Erythroblast (primary cell): ENCODE measurements at places on chromosomes 12 and 14.

DNA sequence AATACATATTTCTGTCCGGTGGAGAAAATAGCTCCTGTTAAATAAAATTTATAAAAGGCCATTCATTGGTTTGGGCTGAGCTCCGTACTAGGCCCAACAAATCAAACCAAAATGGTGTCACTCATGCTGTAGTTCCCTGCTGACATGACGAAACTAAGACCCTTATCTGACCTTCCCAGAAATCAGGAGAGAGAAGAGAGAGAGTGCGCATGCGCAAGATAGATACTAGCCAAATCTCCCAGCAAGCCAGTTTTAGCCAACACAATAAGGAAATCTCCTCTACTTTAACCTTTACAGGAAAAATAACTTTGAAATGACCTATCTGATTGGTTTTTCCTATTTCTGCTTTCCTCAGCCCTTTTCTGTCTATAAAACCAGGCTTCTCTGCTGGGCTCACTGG is 152.7 kb upstream of the RMST start:
- DNase-seq, result no peak

DNA sequence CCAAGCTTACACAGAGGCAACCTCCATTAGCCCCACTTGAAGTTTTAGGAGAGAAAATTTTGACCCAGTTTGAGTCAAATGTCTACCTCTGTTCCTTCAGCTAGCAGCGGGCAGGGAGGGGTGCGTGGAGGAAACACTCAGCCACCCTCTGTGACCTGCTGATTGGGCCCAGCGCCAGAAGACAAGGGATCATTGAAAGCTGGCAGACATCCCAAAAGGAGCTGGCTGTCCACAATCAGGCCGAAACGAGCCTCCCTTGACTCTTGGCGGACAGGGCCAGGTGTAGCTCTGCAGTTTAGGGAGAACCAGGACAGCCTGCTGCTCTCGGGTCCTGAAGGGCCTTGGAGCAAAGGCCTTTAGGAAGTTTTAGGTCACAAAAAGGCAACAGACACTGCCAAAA is 41.3 kb downstream of the CD9 start:
- DNase-seq, result no peak

- DNase-seq, result no peak
Observed at GRCh38 chr12:19014240-19014639, 115.3 kb upstream of the PLEKHA5 start.

DNA sequence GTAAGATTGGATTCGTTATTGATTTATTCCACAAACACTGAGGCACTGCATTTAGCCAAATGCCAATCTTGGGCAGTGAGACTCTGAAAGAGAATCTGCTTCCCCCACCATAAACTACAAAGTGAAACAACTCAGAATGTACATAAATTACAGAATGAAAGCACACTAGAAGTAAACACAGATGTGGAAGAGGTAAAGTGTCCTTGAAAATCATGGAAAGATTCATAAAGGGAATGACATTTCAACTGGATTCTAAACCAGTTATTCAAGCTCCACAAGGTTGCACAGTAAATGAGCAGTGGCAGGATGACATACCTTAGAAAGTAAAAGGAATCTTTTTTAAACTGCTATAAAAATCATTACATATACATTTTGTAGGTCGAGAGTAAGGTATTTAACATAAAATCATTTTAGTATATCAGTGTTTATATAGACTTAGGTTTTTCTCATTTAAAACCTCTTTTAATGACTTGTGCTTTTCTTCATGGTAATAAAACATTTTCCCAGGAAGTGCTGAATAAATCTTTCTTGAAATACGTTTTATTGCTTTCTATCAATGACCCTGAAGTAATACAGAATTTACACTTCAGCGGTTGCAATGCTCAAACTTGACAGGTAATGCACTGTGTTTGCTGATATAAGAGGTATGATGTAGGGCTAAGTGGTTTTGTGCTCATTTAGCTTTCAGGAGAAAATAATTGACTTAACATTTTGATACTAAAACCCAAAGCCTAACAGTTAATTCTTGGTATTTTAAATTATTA is 270.6 kb downstream of the NAV3 start:
- DNase-seq, result no peak

DNA sequence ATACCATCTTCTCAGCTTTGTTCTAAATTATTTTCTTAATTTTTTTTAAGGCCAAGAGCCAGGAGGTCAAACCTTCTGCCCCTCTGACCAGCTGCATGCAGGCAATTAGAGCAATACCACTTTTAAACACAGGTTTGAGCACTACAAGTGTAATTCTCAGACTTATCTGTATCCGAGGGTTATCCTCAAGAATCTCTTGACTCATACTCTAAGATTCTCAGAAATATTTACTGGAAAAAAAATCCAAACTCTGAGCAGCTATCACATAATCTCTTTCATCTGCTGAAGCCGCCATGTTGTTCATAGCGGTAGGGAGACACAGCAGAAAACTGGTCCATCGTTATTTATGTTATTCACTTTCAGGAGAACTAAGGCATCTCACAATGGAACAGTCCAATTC is 27.4 kb upstream of the PTHLH start:
- DNase-seq, result no peak

- peak; percentile 2 for DNase-seq
Observed at GRCh38 chr14:86462193-86462753, 932.3 kb downstream of the FLRT2 start.

GRCh38 chr14:59293935-59294661 is 105.6 kb downstream of the DAAM1 start:
- no peak for DNase-seq

DNA sequence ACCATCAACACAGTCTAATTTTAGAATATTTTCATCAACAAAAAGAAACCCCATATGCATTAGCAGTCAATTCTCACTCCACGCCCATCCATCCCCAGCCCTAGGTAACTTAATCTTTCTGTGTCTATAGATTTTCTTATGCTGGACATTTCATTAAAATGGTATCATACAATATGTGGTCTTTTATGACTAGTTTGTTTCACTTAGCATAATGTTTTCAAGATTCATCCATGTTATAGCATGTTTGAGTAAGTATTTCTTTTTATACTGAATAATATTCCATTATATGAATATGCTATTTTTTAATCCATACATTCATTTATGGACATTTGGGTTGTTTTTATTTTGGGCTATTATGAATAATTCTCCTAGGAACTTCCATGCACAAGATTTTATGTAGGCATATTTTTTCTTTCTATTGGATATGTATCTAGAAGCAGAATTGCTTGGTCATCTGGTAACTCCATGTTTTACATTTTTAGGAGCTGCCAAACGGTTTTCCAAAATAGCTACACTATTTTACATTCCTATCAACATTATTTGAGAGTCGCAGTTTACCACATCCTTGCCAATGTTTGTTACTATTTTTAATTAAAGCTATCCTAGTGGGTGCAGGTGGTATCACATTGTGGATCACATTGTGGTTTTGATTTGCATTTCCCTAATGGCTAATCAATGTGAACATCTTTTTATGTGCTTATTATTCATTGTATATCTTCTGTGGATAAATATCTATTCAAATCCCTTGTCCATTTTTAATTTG is 49.0 kb downstream of the RERG start:
- no peak for DNase-seq

DNA sequence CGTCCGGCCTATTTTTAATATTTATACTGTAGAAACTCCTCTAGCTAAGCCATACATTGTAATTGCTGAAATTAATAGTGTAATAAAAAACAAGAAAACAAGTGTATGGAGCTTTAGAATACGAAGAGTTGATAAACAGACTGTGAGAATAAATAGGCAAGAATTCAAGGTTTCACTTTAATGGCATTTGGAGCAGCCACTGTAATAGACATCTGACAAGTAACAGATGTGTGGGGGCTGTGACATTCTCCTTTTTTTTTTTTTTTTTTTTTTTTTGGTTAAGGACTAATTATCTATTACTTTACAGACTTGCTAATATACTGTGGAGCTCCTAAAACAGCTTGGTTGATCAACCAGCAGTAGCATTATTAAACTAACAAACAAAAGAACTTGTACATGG is 42.1 kb upstream of the CFAP54 start:
- no peak for DNase-seq

DNA sequence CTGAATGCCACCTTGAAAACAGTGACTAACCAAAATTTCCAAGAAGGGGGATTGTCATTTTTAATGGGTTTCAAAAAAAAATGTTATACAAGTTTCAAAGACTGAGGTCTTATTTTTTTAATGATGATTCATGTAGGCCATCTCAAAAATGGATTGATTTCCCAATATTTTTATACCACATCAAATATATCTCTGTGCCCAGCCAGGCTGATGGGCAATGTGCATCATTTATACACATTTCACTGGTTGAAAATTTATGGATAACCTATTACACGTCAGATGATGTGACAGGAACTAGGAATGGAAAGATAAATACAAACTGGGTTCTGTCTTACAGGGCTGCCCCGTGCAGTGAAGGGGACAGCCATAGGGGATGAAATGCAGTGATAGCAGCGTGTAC is 112.7 kb upstream of the TMPO start:
- DNase-seq, result no peak

GRCh38 chr12:94640134-94640928 is 10.0 kb downstream of the TMCC3 start:
- no peak for DNase-seq

DNA sequence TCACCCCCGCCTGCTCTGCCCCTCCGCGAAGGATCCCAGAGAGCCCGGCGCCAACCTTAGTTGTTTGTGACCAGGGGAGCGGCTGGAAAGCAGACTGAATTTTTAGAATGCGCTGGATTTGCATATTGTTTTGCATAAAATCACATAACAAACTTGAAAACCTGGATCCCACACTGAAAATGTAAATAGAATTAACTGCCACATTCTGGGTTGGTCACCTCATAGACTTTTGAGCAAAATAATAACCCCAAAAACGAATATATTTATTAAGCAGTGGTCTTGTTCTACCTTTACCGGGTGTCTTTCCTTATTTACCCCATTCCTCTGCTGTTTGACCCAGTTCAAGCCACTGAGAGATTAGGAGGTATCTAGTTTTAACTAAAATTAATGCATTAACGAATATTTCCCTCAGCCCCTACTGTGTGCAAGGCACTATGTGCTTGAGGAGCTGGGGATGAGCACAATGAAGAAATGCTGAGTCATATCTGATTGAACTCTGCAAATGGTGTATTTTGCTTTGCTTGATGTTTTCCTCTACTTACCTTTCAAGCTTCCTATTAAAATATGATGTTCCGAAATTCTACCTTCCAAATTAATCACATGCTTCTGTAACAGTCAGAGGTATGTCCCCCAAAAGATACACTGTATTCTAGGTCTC is 438 bp upstream of the EGLN3 start:
- DNase-seq, result peak; percentile 29

GRCh38 chr12:88591343-88591742 is 11.1 kb upstream of the KITLG start:
- no peak for DNase-seq

- no peak for DNase-seq
Observed at GRCh38 chr14:68561531-68562007, 231.3 kb downstream of the ZFP36L1 start.

DNA sequence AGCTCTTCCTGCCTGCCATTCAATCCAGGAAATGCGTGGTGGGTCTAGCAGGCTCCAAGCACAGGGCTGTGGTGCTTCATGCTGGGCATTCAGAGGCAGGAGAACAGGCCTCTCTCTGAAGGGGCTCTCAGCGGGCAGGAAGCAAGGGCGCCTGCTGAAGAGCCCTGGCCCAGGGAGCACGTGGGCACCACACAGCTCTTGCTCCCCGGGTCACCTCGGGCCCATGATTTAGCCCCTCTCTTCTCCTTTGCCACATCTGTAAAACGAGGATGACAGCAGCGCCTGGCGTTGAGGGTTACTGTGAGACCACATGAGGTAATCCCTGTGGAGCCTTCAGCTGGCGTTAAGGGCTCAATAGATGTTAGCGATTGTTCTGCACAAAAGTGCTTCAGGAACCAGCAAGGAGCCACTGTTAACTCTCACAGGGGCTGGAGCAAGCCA is 37.6 kb upstream of the SPTLC2 start:
- no peak for DNase-seq

DNA sequence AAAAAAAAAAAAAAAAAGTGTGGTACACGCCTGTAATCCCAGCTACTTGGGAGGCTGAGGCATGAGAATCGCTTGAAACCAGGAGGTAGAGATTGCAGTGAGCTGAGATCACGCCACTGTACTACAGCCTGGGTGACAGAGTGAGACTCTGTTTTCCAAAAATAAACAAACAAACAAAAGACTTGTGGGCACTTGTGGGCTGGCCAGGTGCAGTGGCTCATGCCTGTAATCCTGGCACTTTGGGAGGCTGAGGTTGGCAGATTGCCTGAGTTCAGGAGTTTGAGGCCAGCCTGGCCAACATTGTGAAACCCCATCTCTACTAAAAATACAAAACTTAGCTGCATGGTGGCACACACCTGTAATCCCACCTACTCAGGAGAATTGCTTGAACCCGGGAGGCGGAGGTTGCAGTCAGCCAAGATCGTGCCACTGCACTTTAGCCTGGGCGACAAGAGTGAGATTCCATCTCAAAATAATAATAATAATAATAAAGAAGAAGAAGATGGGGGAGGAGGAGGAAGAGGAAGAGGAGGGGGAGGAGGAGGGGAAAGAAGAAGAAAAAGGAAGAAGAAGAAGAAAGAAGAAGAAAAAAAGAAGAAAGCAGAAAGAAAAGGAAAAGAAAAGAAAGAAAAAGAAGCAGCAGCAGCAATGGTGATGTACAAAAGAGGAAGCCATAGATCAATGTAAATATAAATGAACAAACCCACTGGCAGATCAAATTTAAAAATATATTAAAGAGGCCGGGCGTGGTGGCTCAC is 27.9 kb upstream of the CCNT1 start:
- DNase-seq, result no peak

GRCh38 chr12:32603071-32603470 is 76.0 kb upstream of the DNM1L start:
- DNase-seq, result no peak

DNA sequence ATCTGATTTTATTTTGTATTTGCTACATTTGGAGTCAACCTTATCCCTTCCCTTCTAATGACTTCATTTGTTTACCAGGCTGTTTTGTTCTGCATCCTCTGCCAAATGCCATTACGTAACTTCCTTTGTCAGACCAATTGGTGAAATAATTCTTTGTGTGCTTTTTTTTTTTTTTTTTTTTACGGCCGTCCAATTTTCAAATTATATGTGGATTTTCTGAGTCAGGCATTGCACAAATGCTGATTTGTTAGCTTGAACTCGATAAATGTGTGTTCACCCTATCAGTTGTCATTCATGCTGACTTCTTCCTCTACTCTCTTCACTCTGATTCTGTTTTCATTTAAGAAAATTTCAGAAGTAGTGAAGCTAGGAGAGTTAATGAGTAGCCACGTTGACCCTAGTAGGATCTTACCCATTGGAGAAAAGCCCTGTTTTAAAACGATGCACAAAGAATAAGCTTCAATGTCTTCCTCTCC is 386.2 kb downstream of the DIO2 start:
- no peak for DNase-seq

- no peak for DNase-seq
Observed at GRCh38 chr12:11980115-11980514, 90.6 kb upstream of the BCL2L14 start.

DNA sequence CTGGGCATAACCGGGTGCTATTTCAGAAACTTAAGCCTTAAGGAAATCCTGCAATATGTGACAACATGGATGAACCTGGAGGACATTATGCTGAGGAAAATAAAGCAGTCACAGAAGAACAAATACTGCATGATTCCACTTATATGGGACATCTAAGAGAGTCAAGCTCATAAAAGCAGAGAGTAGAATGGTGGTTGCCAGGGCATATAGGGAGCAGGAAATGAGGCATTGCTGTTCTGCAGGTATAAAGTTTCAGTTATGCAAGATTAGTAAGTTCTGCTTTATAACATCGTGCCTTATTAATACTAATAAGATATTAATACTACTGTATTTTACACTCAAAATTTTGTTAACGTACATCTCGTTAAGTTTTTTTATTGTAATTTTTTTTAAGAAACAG is 124.2 kb upstream of the ATF1 start:
- no peak for DNase-seq
